ENCODE measurements at places on chromosomes 1 and 21.

- no peak for DNase-seq
These were observed 63.9 kb downstream of the SMYD2 start for GRCh38 chr1:214344897-214345296.

- no peak for DNase-seq
These were observed 499 bp upstream of the TRAF5 start for GRCh38 chr1:211326140-211326527.

- DNase-seq = no peak
These were observed 157.3 kb upstream of the RUNX1 start for GRCh38 chr21:35206141-35207125.

DNA sequence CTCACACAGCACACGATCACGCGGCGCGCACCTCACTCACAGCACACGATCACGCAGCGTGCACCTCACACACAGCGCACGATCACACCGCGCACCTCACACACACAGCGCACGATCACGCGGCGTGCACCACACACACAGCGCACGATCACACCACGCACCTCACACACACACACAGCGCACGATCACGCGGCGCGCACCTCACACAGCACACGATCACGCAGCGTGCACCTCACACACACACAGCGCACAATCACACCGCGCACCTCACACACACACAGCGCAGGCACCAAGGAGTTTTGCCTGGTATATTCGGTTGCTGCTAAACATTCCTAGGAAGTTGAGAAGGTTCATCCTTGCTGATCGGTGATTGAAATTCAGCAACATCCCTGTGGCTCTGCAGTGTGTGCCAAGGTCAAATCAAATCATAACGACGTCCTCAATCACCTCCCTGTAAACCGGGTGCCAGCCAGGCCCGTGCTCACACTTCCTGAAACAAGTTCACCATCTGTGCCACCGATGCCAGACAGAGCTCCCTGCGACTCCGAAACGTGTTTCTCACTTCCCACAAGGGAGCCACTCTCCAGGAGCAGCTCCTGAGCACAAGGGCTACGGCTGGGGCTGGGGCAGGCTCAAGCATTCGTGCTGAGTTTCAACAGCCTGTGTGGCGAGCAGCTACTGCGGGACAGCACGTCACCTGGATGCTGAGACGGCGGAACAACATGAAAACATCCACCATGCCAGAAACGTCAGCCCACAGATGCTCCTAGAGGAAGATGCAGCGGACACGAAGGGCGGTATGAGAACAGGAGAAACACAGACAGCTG lies 30.2 kb downstream of the WDR4 start:
- no peak for DNase-seq

DNA sequence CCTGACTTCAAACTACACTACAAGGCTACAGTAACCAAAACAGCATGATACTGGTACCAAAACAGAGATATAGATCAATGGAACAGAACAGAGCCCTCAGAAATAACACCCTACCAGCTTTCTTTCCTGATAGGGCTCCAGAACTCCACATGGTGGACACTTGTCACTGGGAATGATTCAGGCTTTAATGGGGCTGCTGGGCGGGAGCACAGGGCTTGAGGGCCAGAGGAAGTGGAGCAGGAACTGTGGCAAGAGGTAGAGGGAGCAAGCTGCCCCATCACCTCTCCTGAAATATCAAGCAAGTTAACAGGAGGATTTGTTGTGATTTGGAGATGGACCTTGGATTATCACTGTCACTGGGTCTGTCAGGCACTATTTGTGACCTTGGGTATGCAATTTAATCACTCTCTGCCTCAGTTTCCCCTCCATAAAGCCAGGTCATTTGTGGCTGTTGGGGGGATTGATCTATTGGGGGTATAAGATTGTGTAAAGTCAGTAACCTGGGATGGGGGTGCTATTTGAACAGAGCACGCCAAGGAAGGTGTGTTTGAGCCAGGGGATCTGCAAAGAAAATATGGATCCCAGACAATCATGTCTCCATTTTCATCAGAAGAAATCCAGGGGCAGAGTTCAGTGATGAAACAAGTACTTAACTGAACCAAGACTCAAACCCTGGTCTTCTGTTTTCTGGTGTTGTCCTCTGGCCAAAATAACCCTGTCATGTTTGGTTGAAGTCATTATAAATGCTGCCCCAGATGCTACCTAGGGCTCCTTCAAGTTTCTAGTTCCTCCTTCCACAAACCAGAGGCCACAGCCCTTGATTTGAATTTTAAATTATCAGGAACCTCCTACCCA lies 25.2 kb downstream of the ETS2 start:
- DNase-seq = no peak

GRCh38 chr1:29497395-29498125 lies 261.2 kb downstream of the PTPRU start:
- no peak for DNase-seq

DNA sequence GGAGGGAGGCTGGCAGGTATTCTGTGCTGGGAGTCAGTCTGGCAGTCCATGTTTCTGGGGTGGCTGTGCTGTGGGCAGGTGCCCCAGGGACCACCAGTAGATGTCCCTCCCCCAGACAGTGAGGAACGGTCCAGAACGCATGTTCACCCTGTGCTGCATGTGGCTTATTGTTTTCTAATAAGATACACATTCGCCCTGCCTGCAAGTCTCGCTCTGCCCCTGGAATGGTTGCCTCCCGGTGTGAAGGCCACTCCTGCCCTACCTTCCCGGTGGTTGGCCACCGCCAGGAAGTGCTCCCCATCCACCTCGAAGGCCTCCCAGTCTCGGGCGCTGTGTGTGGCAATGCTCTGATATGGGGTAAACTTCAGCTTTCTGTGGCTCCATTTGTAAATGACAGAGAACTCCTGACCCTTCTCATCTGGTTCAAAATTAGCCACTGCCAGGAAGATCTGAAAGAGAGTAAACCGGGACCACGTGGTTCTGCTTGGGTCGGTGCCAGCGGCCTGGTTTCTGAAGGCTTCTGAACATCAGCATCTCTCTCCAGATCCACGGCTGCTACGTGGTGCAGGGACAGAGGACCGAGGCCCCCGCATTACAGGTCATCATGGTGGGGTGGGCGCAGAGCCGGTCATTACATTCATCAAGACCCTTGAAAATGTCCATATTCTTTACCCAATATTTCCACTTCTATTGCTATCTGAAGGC lies 14.5 kb downstream of the KRTAP10-1 start:
- DNase-seq = no peak

DNA sequence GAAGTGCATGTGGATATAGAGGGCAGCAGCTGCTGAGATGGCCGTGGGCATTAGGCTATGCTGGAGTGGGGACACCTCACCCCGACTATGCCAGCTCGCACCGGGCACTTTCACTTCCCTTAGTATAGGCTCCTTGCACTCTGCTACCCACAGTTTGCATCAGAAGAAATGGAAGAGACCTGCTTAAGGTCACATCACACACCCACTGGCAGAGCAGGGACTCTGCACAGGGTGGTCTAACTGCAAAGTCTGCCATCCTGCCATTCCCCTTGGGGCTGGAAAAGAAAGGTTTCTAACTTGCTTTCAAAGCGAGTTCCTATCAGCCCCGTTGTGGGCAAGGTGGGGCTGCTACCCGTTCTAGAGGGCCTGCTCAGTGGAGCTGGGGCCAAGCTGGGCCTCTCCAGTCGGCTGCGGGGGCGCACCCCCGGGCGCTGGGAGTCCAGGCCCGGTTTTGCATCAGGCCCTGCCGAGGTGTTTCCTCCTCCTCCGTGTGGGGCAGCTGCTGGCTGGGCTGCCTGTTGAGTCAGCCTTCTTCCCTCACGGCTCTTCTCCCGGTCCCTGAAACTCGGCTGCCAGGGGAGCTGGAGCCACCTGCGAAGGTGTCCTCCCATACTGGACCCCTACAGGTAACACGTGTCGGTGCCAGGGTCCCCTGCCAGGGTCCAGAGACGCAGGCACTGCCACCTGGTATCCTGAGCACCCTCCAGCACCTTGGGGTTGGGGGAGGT lies at the start of gene SYTL1:
Gene SYTL1 (plus strand): TSS at position 498 of the 728 bp plus-strand sequence. CDS start 3,313 bp downstream, outside the sequence.
- DNase-seq = no peak

GRCh38 chr1:170704256-170704655 lies 40.3 kb downstream of the PRRX1 start:
- no peak for DNase-seq

DNA sequence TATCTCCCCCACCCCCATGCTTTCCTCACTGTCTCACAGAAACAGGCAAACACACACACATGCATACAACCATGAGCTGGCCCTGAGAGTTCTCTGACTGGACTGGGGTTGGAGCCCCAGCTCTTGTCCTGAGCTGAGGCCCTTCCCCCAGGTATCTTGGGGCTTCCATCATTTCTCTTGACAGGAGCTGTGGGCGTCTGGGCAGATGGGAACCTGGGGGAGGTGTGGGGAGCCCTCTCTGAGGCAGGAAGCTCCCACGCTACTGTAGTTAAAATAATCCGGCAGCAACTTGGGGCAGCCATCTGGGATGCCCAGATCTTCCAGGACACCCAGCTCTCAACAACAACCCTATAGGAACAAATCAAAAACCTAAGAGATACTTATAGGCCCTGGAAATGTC lies 2.7 kb upstream of the KIF21B start:
- DNase-seq = no peak

GRCh38 chr1:82778612-82779011 lies 977.9 kb downstream of the ADGRL2 start:
- no peak for DNase-seq

GRCh38 chr1:59404796-59405195 lies 107.9 kb downstream of the FGGY start:
- no peak for DNase-seq

- DNase-seq = no peak
These were observed 39.4 kb upstream of the FAM131C start for GRCh38 chr1:16112596-16113555.

GRCh38 chr1:104780470-104781078 lies 1030.9 kb downstream of the AMY1C start:
- DNase-seq = no peak

GRCh38 chr1:98480271-98480670 lies 181.2 kb upstream of the SNX7 start:
- no peak for DNase-seq

GRCh38 chr1:198936371-198937083 lies 297.7 kb downstream of the PTPRC start:
- DNase-seq = no peak

GRCh38 chr1:241551759-241552638 lies 19.8 kb downstream of the KMO start:
- no peak for DNase-seq

DNA sequence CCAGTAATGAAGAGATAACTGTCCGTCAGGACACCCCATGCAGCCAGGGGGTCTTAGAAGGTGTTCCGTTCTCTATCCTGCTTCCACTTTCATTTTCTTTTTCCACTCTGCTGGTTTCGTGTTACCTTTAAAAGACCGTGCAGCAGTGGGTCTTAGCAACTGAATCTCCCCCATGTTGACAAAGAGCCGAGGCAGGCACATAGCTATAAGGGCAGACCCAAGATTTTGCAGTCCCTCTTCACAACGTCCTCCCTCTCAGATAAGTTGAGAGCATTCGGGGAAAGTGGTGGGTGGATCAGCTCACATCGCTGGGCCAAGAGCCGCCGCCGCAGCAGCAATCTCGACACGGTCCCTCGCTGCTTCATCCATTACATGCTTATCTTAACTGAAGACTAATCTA lies 355.5 kb downstream of the LMO4 start:
- no peak for DNase-seq

GRCh38 chr21:16308269-16308668 lies 578.5 kb downstream of the USP25 start:
- DNase-seq = no peak

DNA sequence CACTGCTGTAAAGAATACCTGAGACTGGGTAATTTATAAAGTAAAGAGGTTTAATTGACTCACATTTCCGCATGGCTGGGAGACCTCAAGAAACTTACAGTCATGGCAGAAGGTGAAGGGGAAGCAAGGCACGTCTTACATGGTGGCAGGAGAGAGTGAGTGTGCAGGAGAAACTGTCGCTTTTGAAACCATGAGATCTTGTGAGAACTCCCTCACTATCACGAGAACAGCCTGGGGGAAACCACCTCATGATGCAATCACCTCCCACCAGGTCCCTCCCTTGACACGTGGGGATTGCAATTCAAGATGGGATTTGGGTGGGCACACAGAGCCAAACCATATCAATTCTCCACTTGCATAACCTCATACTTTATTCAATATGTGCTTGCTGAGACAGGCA lies 76.6 kb downstream of the GIPC2 start:
- no peak for DNase-seq

DNA sequence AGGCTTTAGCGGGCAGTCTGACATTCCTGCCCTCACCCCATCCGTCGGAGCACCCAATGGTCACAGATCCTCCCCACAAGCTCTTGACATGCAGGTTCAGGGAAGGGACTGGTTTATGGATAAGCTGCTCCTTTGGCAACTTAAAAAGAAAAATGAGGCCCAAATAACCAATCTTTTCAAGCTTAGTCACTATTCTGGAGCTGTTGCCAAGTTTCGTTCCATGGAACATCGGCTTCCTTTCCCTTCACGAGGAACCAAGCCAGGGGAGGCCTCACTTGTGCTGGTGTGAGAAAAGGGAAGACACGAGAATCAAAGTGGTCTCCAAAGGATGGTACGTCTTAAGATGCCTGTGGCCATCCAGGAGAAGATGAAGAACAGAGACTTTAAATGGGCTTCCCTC lies 46.1 kb upstream of the LPAR3 start:
- no peak for DNase-seq

GRCh38 chr1:32144033-32144432 lies 35.4 kb upstream of the TXLNA start:
- DNase-seq = no peak

DNA sequence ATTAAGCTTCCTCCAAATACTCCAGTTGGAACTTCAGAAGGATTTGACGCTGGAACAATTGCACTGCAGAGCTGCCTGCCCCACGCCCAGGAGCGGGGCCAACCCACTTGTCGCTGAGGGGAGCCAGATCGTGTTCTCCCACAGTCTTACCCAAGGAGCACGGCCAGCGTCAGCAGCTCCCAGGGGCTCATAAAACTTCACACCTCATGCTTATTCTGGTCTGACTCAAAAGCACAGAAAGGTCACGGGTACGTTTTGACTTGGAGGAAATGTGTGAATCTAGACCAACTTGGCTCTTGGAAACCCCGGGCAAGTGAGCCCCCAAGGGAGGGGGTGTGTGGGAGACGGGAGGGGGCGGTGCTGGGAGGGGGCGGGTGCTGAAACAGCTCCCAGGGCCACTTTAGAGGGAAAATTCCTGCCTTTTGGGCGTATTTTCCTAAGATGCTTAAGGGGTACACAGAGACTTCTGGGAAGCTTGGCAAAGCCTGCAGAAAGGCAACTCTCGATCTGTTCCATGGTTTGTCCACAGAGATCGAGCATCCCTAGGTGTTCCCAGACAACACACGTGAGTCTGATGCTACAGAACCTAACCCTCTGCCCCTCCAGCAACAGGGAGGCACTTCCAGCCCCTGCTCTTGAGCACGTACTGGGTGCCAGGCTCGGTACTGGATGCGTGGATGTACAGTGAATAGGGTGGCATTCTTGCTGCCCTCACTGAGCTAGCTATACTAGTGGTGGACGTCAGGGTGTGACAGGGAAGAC lies 98.9 kb downstream of the DHRS3 start:
- DNase-seq = no peak

Data from iPS DF 6.9 (cell line).